ENCODE measurements at places on chromosomes 2 and 18. TPM values are rescaled to one million over a fixed set of nuclear protein-coding genes. Genes with fewer than 3 reads are reported as not detected.

The ABCG8 gene
- total RNA-seq: not detected

The CYRIA gene
- 38.4 TPM for total RNA-seq

The KRTCAP3 gene
- total RNA-seq: 4.6 TPM

The RIT2 gene
- not detected for total RNA-seq

The CCDC121 gene
- total RNA-seq: 3.3 TPM

The ARPC2 gene
- 455 TPM for total RNA-seq

The ICA1L gene
- total RNA-seq: 3.7 TPM

The NDUFAF7 gene
- total RNA-seq: 17.7 TPM

The SERPINB4 gene
- total RNA-seq: not detected

The PTRHD1 gene
- total RNA-seq: 41.1 TPM
